Retinal pigment epithelial cell (primary cell): ENCODE measurements at places on chromosomes 7 and 10.

GRCh38 chr10:122671355-122671754, 28.3 kb downstream of the C10orf120 start:
- DNase-seq, result no peak

DNA sequence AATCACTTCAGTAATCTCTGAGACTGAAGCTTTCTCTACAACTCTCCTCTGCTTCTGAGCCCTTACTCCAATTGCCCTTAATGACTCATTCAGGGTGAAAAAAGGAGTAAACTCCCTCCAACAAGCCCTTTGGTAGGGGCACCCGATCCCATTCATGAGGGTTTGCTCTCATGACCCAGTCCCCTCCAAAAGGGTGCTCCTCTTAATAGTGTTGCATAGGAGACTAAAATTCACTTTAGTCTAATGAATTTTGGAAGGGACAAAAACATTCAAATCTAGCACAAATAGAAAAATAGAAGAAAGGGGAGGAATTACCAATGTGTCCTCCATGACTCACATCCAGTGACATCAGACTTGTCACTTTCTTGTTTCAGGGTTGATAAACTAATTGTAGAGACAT, 66.2 kb upstream of the CCNY start:
- no peak for DNase-seq

DNA sequence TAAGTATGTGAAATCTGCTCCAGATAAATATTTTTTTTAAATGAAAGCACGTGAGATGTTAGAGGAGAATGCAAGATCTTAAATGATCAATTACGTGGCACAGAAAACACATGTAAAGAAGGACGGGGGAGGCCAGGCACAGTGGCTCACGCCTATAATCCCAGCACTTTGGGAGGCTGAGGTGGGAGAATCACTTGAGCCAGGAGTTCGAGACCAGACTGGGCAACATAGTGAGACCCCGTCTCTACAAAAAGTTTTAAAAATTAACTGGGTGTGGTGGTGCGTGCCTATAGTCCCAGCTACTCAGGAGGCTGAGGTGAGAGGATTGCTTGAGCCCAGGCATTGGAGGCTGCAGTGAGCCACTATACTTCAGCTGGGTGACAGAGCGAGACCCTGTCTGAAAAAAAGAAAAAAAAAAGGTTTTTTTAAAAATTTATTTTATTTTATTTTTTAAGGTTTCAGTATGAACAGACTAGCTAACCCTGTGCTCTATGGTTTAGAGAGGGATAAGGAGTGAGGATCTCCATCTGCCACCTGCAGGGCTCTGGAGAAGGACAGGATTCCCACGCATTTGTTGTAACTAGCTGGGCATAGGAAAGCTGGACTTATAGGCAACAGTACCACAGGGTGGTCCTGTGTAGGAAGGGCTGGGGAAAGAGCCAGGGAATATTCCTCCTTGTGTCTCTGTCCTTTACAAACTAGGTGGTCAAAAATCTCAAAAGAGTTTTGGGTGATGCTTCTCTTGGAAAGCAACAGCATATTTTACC, 113.2 kb downstream of the SPAG6 start:
- DNase-seq, result no peak

DNA sequence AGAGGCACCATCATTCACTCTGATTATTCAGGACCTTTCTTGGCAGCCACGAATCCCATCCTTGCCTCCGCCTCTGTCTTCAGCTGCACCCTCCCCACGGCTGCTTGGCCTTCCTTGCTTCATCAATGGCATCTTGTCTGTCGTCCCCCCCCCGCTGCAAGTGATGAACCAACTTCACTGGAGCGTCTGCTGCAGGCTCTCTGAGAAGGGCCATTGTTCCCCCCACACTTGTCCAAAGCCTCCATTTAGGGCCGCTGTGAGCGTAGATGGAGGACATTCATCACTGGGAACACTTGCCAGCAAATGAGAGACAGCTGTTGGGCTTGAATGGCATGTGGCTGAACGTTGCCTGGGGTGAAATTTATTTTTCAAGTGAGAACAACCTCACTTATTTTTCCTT, 20.1 kb downstream of the AFAP1L2 start:
- DNase-seq, result no peak
